ENCODE measurements at places on chromosomes 5 and 9.

GRCh38 chr5:33588654-33589372, 148.0 kb downstream of the TARS1 start:
- no peak for DNase-seq

GRCh38 chr9:78261403-78262001, 25.6 kb downstream of the CEP78 start:
- no peak for DNase-seq

DNA sequence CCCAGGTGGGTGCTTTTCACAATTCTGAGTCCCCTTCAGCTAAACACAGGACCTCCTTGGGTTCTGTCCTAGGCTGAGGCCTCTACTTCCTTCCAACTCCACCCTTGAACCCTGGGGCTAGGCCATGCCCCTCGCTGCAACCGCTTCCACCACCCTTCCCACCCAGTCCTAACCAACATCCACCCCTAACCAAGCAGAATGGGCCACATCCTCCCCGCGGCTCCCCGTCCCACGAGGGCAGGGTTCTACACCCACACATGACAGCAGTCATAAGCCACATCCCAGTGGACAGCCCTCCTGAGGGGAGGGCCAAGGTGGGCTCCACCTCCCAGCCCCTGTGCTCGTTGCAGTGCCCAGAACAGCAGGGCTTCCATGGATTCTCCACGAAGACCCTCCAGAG, 65.8 kb downstream of the SHB start:
- DNase-seq, result no peak

GRCh38 chr5:35773967-35774366, 82.7 kb upstream of the IL7R start:
- DNase-seq, result no peak

GRCh38 chr9:29740518-29740917, 2167.2 kb upstream of the C9orf72 start:
- DNase-seq, result no peak

- no peak for DNase-seq
Observed at GRCh38 chr5:140672455-140673186, 755 bp downstream of the DND1 start.

DNA sequence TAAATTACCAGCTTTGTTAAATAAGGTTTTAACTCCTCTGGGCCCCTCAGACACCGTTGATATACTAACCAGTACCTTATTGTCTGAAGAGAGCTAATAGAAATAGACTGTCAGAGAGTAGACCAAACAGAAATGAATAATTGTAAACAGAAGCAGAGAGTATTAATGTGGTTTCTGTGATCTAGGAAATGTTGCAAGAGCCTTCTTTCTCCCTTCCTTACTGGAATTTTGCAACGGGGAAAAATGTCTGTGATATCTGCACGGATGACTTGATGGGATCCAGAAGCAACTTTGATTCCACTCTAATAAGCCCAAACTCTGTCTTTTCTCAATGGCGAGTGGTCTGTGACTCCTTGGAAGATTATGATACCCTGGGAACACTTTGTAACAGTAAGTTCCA, 5.1 kb downstream of the TYRP1 start:
- DNase-seq, result no peak

DNA sequence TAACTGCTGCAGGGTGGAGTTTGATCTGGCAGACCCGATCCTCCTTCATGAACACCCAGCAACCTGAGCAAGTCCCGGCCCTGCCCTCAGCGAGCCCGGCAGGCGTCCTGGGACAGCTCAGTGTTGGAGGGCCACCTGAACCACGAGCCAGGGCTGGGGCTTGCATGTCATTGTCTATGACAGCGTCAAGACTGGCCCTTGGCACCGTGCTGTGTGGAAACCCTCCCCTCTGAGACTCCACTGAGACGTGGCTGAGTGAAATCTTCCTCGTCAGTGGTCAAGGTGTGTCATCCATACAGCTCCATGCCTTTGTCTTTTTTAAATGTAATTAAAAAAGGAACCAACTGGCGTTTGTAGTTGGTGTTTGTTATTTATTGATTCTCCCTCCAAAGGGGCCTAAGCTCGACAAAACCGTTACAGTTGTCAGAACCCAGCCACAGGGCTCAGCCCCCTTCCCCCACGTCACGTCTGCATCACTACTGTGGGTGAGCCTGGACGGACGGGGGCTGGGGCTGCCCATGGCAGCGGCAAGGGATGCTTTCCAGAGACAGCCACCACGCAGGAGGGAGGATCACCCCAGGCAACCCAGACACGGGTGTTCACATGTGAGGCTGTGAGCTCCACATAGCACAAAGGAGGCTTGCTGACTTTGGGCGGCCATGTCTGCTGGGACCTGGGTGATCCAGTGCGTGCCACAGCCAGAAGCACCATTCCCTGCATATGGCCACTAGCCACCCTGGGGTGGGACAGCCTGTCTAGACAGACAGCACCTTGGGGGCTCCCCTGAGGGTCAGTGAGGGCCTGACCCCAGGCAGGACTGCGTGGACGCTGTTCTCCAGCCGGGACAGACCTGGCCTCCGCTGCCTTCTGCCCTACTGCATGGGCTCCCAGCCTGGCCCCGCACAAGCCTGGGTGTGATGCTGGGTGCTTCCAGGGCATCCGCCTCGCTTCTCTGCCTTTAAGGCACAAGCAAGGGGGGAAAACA, 7.3 kb downstream of the UCK1 start:
- no peak for DNase-seq

DNA sequence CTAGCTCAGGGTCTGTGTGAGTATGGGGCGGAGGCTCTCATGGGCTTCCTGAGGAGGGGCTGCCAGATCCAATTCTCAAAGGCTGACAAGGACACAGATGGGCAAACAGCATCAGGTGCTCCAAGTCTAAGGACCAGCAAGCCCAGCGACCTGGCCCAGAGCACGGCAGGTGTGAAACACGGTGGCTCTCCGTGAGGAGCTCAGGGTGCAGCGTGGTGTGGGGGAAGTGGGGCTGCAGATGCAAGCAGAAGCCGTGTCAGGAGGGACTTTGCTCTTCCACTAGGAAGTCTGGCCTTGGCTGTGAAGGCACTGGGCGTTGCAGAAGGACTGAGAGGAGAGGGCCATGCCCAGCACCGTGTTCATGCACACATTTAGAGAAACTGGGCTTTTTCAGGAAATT, 420.0 kb downstream of the GADD45G start:
- no peak for DNase-seq

DNA sequence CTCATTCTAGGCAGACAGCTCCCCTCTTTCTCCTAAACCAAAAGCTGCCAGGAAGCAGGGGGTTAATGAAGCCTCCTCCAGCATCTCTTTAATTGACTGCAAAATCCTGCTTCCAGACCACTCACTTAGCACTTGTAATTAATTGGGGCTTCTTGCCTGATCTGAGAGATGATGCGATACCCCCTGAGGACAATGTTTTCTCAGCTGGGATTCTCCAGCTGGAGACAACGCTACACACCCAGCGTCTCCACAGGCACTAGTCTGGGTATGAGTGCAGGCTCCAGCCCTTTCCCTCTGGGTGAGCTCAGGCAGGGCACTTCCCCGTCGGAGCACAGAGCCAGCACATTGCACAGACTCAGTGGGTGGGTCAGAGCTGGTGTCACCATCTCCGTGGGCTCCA, 16.1 kb downstream of the CPLX2 start:
- DNase-seq, result no peak

DNA sequence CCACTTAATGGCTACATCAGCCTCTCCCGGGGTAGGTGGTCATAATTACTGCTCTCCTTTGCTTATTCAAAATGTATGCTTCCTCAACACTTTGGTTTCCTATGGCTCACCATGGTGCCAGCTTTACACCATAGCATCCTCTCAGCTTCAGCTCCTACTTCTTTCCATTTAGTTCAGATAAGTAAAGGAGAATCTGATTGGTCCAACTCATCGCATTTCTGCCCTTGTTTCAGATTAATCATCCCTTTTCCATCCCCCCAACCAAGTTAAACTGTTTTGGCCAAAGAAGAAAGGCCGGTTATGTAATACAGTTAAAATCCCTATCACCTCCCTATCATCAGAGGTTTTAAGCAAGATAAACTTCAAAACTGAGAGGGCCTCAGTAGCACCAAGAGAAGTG, 130.5 kb downstream of the CETN3 start:
- DNase-seq, result no peak

DNA sequence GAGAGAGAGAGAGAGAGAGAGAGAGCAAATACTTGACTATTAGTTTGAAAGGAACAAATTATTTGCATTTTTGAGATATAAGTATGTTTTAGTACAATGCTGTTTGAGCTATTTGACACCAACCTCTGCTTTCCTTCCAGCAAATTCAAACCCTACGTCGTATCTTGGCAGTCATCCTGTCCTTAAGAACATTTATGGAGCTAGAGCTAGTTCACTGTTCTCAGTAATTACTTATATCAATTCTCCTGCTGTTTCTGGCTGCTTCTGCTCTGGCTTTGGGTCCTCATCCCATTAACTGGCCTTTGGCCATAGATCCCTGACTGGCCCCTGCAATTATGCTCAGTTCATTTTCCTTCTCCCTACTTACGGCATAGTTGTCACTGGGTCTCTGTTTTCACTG, 19.9 kb upstream of the ERAP2 start:
- DNase-seq, result no peak

- no peak for DNase-seq
Observed at GRCh38 chr9:93120846-93121315, 13.2 kb downstream of the NINJ1 start.

DNA sequence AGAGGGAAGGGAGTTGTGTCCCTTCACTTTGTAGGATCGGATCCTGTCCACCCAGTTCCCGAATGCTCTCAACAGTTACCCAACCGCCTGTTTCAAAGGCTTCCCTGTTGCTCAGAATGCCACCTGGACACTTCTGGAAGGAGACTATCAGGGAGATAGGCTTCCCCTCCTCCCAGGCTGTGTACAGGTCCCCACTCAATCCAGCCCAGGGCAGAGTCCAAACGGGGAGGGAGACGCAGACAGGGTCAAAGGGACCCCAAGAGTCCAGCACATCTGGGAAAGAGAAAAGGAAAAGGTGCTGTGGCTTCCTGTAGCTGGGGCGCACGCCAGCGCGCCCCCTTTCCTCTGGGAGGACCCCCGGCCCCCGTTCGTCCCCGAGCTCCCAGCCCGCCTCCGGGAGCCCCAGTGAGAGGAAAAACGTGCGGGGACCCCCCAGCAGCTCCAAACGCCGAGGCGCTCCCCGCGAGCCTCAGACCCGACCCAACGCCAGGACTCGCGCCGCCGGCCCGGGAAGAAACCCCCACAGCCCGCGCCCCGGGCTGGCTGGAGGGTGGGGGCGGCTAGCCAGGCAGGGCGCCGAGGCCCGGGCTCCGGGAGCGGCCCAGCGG, 640 bp downstream of the SURF4 start:
- no peak for DNase-seq

GRCh38 chr5:115069087-115069968, 100.4 kb downstream of the TRIM36 start:
- DNase-seq, result no peak

DNA sequence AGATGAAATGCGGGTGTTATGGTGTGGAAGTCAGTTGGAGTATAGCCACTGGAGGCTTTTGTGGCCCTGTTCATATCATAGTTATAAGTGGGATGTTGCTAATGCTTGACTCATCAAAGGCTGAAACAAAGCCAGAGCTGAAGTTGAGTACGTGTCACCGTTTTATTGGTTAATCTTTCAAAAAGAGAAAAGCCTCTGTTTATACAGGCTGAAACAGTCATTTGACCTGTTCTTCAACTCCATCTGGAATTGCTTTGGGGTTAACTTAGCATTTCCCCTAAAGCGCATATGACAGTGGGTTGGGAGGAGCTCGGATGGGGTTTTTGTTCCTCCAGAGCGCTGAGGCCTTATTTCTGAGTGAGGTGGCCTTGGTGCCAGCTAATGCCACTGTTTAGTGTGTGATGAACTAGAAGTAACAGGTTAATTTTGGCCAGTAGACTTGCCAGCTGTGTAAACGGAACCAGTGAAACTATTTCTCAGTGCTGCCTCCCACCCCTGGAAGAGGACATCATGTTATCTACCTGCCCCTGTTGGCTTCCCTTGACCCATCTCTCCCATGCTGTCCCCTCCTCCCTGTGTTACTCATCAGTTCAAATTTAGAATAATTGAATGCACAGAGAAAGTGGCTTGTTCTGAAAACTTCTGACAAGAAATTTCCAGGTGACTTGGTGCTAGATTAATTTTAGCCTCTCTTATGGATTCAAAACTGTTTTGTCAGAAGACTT, 34.2 kb downstream of the MTAP start:
- DNase-seq, result no peak

DNA sequence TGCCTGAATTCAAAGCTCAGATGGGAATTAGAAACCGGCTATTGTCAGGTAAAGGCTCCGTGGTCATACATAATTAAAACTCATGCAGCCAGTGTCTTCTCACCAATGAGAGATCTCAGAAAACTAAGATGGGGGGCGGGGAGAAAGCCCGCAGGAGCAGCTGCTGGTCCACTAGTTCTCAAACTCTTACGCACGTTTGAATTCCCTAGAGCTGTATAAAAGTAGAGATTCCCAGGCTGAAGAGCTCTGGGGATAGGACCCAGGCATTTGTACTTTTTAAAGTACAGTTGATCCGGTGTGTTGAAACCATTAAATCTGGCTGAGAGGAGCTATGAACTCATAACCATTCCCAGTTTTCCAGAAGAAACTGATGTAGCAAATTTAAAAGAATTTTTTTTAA, 68.5 kb downstream of the FRMD3 start:
- no peak for DNase-seq

DNA sequence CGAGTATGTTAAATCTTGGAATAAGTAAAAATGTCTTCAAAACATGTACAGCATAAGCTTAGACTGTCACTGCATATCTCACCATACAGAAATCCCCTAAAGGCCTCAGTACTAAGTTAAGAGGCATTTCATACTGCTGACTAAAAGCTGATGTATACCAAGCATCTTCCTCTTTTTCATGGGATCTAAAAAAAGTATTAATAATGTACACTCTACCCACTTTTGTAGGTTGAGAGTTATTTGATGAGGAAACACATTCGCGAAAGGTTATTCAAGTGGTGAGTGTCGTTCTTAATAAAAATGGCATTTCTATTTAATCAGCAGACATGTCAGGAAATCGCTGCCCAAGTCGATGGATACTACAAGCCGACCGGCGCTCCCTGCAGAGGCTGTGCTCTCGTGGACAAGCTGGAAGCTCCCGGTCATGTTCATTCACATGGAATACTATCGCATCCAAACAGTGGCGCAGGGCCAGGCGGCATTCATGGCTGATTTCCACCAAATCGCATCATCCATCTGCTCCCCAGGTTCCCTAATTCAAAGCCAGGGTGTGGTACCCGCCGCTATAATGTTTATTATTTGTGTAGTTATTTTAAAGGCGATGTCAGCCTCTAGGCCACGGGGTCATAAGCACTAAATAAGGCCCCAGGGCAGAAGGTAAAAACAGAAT, 724 bp downstream of the SGTB start:
- no peak for DNase-seq

DNA sequence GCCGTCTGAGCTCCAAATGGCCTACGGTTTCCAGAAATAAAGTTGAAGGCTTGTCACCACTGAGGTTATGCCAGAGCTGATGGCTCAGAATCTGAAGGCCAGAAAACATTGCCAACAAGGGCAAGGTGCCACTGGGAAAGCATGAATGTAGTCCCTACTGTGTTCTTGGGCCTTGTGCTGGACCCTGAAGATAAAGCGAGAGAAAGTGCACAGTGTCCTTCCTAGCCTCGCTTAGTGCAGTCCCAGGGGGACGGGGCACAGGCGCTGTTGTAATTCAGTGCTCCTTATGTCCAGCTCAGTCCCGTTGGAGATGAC, 84.5 kb downstream of the NDFIP1 start:
- DNase-seq, result no peak

GRCh38 chr5:4758550-4758949, 381.6 kb upstream of the ADAMTS16 start:
- no peak for DNase-seq
